ENCODE measurements at places on chromosomes 1 and 21. TPM values are rescaled to one million over a fixed set of nuclear protein-coding genes. Genes with fewer than 3 reads are reported as not detected.

DPYD gene
- polyA plus RNA-seq = 11.9 TPM

TSTD1 gene
- 44.4 TPM for polyA plus RNA-seq

ZNF683 gene
- not detected for polyA plus RNA-seq

NTNG1 gene
- polyA plus RNA-seq = 34.3 TPM

ZNF670 gene
- 9.1 TPM for polyA plus RNA-seq

PADI4 gene
- 0.17 TPM for polyA plus RNA-seq

SPOCD1 gene
- polyA plus RNA-seq = 0.45 TPM

ACTL8 gene
- not detected for polyA plus RNA-seq

GREM2 gene
- 0.65 TPM for polyA plus RNA-seq
